T-helper 17 cell (primary cell): ENCODE measurements at places on chromosomes 1 and 21. TPM values are rescaled to one million over a fixed set of nuclear protein-coding genes. Genes with fewer than 3 reads are reported as not detected.
A peak's percentile ranks its signal among the peaks of the same experiment; 100 is the strongest.

TTLL10 gene
- total RNA-seq = 2.5 TPM

DNA sequence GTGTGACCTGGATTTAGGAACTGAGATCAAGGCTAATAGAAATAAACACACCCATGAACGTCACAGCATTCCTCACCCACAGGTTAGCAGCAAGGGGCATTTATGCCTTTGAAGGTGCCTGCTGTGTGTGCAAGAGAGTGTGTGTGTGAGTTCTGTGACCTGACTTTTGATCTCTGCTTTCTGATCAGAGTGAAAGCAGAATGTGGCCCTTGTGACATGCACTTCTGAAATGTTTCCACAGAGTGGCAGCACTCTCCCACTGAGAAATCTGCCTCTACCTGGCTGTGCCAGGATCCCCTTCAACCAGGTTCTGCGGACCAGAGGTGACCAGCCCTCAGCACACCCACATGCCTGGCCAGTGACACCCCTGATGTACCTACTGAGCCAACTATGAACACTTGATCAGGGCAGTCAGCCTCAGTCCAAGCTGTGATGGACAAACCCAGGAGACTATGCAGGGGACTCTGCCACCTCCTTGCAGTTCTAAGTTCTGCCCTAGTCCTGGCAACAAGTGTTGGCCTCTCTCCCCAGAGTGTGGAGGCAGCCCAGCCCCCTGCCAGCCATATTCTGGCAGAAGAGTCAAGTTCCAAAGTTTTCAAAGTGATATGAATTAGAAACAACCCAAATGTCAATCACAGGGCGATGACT lies 41.0 kb downstream of the RXRG start:
- H3K36me3 ChIP-seq = peaks cover 4% of the 10 kb centered on the region
- H3K4me3 ChIP-seq = no peak overlapping the region
- peaks cover 14% of the 10 kb centered on the region for H3K4me1 ChIP-seq
- H3K27me3 ChIP-seq = peaks cover 63% of the 10 kb centered on the region
- DNase-seq = no peak

DNA sequence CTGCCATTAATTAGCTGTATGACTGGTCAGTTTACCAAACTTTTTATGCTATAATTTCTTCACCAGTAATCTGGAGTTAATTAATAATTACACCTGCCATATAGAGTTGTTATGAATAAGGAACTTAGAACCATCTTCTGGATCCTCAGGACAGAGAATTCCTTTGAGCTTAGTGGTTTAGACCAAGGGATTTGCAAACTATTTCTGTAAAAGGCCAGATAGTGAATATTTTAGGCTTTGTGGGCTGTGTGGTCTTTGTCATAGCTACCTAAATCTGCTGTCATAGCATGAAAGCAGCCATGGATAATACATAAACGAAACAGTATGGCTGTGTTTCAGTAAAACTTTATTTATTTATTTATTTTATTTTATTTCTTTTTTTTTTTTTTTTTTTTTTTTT lies 9.0 kb downstream of the TIMM17A start:
- H3K36me3 ChIP-seq = no peaks in the 10 kb centered on the region
- H3K4me3 ChIP-seq = no peak overlapping the region
- no peak for DNase-seq
- H3K27ac ChIP-seq = no peak overlapping the region
- peaks cover 9% of the 10 kb centered on the region for H3K4me1 ChIP-seq

- no peak overlapping the region for H3K4me3 ChIP-seq
- H3K27ac ChIP-seq = no peak overlapping the region
- peaks cover 22% of the 10 kb centered on the region for H3K27me3 ChIP-seq
- no peaks in the 10 kb centered on the region for H3K36me3 ChIP-seq
- H3K4me1 ChIP-seq = no peaks in the 10 kb centered on the region
Measured at GRCh38 chr1:56505792-56506743, 73.3 kb downstream of the PLPP3 start.

- no peak overlapping the region for H3K4me3 ChIP-seq
- DNase-seq = no peak
- H3K27ac ChIP-seq = no peak overlapping the region
- H3K27me3 ChIP-seq = no peaks in the 10 kb centered on the region
- peaks cover 5% of the 10 kb centered on the region for H3K36me3 ChIP-seq
Measured at GRCh38 chr1:89254658-89255287, 17.9 kb downstream of the GBP5 start.

- H3K4me1 ChIP-seq = no peaks in the 10 kb centered on the region
- no peak overlapping the region for H3K27ac ChIP-seq
- DNase-seq = no peak
- no peaks in the 10 kb centered on the region for H3K36me3 ChIP-seq
- H3K4me3 ChIP-seq = no peak overlapping the region
- peaks cover 5% of the 10 kb centered on the region for H3K27me3 ChIP-seq
Measured at GRCh38 chr1:198771563-198772153, 132.8 kb downstream of the PTPRC start.

GRCh38 chr1:15524021-15524282 lies at the start of gene CASP9:
Gene CASP9 (minus strand): TSS chr1:15524215. CDS start chr1:15524200, 15 bp downstream.
- H3K27ac ChIP-seq = peak within 1 kb of the TSS; percentile 98
- peaks cover 51% of the 10 kb centered on the region for H3K4me1 ChIP-seq
- DNase-seq = no peak
- peak within 1 kb of the TSS; percentile 96 for H3K4me3 ChIP-seq
- H3K36me3 ChIP-seq = peaks cover 2% of the 10 kb centered on the region

DNA sequence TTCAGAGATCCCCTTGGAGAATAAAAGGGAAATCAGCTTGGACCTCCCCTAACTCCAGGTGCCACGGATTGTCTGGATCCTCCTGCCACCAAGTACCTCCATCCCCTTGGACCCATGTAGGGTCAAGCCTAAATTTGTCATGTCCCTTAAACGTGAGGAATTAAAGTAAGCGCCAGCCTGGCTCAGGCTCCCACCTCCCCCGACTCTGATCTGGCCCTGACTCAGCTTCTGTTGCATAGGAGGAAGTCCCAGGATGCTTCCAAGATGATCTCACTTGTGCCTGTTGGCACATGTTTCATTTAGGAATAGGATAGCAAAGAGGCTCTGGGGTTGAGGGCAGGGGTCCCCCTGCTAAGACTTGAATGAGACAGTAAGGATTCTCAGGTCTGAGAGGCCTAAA lies 231.9 kb upstream of the JUN start:
- peaks cover 15% of the 10 kb centered on the region for H3K27me3 ChIP-seq
- H3K27ac ChIP-seq = no peak overlapping the region
- no peak overlapping the region for H3K4me3 ChIP-seq
- peaks cover 2% of the 10 kb centered on the region for H3K36me3 ChIP-seq
- H3K4me1 ChIP-seq = peaks cover 15% of the 10 kb centered on the region

TBCE gene
- 18.3 TPM for total RNA-seq

IGSF21 gene
- not detected for total RNA-seq

FNDC10 gene
- 3.3 TPM for total RNA-seq

- peaks cover 74% of the 10 kb centered on the region for H3K27me3 ChIP-seq
- peaks cover 2% of the 10 kb centered on the region for H3K36me3 ChIP-seq
- H3K27ac ChIP-seq = no peak overlapping the region
- peaks cover 7% of the 10 kb centered on the region for H3K4me1 ChIP-seq
- DNase-seq = no peak
- H3K4me3 ChIP-seq = no peak overlapping the region
Measured at GRCh38 chr21:32977216-32977615, 48.5 kb upstream of the OLIG2 start.

DNA sequence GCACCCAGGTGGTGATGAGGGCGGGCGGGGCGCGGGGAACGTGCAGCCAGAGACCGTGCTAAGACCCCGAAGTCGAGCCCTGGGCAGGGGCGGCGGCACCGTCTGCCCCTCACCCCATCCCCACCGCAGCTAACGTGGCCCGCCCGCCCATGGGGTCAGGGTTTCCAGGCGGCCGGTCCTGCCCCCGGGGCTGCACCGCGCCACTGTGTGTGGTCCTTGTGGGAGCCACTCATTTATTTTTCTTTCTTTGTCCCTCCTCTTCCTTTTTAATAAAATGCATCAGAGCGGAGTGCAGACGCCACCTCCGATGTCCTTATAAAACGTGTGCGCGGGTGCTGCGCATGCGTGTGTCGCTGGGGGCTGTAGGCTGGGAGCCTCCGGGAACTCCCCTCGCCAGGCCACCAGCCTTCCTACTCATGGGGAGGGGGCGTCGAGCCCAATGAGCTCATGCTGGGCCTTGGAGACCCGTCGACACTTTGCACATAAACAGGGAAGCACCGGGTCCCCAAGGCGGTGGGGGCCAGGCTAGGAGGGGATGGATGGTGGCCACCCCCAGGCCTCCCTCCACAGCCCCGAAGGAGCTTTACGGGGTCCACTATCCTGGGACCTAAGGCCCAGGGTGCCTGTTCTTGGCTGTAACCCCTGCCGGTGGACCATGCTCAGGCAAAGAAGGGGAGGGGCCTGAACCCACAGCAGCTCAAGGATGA lies 59.9 kb downstream of the WNT9A start:
- peaks cover 29% of the 10 kb centered on the region for H3K4me1 ChIP-seq
- peak; percentile 18 for DNase-seq
- no peaks in the 10 kb centered on the region for H3K36me3 ChIP-seq
- H3K4me3 ChIP-seq = peak overlapping the region; percentile 87
- no peaks in the 10 kb centered on the region for H3K27me3 ChIP-seq

C1orf87 gene
- total RNA-seq = not detected

IL23R gene
- total RNA-seq = 2.8 TPM

SEMA6C gene
- 11.3 TPM for total RNA-seq

PADI3 gene
- total RNA-seq = not detected

GJB3 gene
- total RNA-seq = not detected

DNA sequence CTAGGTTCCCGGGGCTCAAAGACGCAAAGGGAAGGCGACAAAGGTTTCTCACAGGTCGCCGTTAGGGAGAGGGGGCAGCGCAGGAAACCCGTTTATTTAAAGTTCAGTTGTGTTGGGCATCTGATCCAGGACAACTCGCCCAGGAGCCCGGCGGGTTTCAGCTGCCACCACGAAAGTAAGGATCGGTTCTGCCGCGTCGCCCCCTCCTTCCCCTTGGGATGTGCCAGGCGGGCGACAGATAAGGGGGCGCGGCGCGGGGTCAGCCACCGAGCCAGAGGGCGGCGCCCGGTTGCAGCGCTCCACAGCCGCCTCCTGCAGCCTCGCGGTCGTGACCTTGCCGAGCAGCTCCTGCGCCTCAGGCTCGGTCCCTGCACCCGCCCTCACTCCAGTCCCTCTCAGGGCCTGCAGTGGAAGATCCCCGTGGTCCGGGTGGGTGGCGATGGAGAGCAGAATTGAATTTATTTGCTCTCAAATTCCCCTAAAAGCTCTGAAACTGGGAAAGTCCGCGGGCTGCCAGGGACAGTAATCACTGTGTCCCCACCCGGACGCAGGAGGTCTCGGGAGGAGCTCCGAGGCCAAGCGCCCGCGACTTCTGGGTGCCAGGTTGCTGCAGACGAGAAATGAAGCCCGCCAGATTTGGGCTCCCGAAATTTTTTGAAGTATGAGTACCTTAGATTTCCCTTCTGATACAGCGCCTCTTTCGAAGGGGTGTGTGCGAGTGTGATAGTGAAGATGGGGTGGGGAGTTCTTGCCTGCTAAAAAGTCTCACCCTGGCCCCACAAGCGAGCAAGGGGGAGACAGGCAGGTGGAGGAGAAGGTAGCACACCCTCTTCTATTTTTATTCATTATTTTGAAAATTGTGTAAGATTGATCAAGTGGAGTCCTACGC lies 28.4 kb upstream of the NFIA start:
- no peak for DNase-seq
- no peak overlapping the region for H3K27ac ChIP-seq
- H3K4me3 ChIP-seq = peak overlapping the region; percentile 86
- H3K4me1 ChIP-seq = peaks cover 21% of the 10 kb centered on the region

CD53 gene
- total RNA-seq = 385 TPM

CR1L gene
- total RNA-seq = not detected

GRCh38 chr1:13760921-13761320 lies 60.9 kb downstream of the PRDM2 start:
- DNase-seq = no peak
- no peaks in the 10 kb centered on the region for H3K27me3 ChIP-seq
- H3K36me3 ChIP-seq = no peaks in the 10 kb centered on the region
- no peak overlapping the region for H3K4me3 ChIP-seq
- H3K27ac ChIP-seq = peak overlapping the region; percentile 76
- H3K4me1 ChIP-seq = peaks cover 57% of the 10 kb centered on the region

- H3K4me3 ChIP-seq = no peak overlapping the region
- no peak overlapping the region for H3K27ac ChIP-seq
- no peaks in the 10 kb centered on the region for H3K36me3 ChIP-seq
Measured at GRCh38 chr21:41650526-41651145, 116.2 kb downstream of the RIPK4 start.

DNA sequence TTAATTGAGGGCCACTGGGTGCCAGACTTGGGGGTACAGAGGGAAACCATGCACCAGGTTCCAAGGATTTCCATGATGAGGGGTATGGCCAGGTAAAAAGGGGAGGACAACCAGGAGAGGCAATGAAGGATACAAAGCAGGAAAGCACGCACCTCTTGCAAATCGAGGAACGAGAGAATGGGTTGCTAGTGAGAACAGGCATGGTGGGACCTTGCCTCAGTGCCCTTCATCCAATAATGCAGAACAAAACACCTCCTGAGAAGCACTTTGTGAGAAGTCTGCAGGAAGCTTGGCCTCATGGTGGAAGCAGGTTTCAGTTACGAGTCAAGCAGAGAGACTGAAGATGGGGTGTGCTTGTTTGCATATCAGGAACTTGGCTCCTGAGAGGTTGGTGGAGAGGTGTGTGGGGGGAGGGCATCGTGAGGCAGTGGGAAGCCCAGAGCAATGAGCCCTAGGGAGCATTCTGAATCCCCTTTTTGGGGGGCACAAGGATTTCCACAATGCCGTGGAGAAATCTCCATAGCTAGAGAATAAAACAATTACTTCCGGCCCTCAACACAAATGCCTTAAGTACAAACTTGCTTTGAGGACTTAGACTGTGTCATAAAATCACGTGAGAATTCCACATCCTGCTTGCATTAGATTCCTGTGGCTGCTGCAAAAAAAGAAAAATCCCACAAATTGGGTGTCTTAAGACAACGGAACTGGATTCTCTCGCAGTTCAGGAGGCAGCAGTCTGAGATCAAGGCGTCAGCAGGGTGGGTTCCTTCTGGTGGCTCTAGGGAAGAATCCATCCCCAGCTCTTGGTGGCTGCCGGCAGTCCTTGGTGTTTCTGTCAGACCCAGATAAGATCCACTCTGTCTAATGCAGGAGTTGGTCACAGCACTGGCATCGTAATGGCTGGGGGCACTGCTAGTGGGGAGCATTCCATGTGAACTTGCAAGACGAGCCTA lies 54.9 kb upstream of the BACE2 start:
- peaks cover 10% of the 10 kb centered on the region for H3K4me1 ChIP-seq
- H3K4me3 ChIP-seq = peak overlapping the region; percentile 75
- peaks cover 8% of the 10 kb centered on the region for H3K27me3 ChIP-seq
- DNase-seq = no peak
- H3K27ac ChIP-seq = peak overlapping the region; percentile 70

GRCh38 chr1:1157914-1158710 lies 15.6 kb upstream of the TTLL10 start:
- H3K4me3 ChIP-seq = peak overlapping the region; percentile 78
- no peaks in the 10 kb centered on the region for H3K4me1 ChIP-seq
- no peaks in the 10 kb centered on the region for H3K27me3 ChIP-seq
- no peaks in the 10 kb centered on the region for H3K36me3 ChIP-seq

C4BPB gene
- not detected for total RNA-seq

GRCh38 chr1:228333739-228334115 lies 72.9 kb downstream of the TRIM11 start:
- no peak for DNase-seq
- H3K27me3 ChIP-seq = no peaks in the 10 kb centered on the region
- H3K4me1 ChIP-seq = no peaks in the 10 kb centered on the region
- no peak overlapping the region for H3K27ac ChIP-seq
- no peaks in the 10 kb centered on the region for H3K36me3 ChIP-seq

UMODL1 gene
- 0.99 TPM for total RNA-seq
